ENCODE measurements at places on chromosomes 16 and 17.
A peak's percentile ranks its signal among the peaks of the same experiment; 100 is the strongest.

DNA sequence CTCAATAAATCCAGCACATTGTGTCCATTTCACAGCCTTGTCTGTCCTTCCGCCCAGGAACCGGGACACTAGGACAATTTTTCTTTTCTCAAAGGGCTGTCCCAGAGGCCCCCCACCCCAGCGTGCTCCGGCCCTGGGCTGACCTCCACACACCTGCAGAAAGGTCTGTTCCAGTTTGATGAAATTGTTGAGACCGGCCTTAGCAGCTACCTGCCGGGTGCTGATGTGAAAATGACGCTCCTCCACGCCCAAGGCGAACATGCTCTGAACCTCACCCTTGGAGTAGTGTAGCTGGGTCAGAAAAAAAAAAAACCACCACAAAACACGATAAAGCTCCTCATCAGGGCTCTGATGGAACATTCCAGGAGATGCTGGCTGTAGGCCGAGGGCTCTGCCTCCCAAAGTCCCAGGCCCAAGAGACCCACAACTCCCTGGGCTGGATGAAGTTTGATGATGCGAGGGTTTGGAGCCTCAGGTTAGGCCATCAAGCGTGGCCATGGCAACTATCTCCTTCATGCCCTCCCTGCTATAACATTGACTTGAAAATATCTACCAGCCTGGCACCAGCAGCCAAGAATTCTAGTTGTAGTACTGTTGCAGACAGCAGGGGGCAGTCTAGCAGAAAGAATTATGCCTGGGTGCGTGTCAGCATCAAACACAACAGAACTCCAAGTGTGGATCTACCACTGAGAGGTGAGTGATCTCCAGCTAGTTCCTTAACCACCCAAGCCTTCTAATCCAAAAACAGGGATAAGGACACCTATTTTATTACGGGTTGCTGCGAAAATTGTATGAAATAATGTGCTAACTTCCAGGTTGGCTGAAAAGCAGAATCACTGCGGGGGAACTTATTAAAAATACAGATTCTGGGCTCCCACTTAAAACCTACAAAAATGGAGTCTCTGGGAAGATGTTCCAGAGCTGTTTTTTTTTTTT is 62.1 kb downstream of the RMI2 start:
- DNase-seq = peak; percentile 40

DNA sequence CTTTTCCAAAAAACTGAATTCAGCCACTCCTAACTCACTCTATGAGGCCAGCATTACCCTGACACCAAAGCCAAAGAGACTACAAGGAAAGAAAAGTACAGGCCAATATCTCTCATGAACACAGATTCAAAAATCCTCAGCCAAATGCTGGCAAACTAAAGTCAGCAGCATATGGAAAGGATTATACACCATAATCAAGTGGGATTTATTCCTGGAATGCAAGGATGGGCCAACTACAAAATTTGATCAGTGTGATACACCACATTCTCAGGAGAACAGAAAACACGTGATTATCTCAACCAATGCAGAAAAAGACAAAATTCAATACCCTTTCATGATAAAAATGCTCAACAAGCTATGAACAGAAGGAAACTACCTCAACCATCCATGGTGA is 7.7 kb upstream of the AATK start:
- no peak for DNase-seq

DNA sequence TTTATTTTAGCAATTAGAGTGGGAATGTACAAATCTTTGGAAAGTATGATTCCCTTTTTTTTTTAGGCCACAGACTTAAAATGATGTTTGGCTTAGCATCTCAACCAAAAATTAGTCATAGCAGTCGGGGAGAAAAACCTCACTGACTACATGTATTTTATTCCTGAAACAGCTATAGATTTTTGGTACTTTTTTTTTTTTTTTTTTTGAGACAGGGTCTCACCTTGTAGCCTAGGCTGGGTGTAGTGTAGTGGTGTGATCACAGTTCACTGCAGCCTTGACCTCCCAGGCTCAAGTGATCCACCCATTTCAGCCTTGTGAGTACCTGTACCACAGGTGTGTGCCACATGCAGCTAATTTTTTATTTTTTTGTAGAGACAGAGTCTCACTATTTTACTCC is 23.4 kb downstream of the RNFT1 start:
- DNase-seq = no peak

GRCh38 chr16:57920215-57920879 is 50.6 kb downstream of the CNGB1 start:
- no peak for DNase-seq

DNA sequence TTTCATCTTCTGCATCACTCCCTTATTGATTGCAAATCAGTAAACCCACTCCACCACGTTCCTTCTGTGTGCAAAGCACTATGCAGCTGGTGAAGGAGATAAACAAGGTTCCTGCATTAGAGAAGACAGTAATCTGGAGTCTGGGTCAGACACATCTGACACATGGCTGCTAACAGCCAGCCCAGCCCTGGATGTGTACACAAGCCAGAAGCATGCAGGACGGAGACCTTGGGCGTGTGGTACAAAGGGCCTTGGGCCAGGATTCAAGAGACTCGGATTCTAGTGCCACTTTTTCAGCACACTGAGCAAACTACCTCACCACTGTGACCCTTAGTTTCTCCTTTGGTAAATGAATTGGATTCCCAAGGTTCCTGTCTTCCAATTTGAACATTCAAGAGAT is 86.6 kb upstream of the DNAH9 start:
- no peak for DNase-seq

DNA sequence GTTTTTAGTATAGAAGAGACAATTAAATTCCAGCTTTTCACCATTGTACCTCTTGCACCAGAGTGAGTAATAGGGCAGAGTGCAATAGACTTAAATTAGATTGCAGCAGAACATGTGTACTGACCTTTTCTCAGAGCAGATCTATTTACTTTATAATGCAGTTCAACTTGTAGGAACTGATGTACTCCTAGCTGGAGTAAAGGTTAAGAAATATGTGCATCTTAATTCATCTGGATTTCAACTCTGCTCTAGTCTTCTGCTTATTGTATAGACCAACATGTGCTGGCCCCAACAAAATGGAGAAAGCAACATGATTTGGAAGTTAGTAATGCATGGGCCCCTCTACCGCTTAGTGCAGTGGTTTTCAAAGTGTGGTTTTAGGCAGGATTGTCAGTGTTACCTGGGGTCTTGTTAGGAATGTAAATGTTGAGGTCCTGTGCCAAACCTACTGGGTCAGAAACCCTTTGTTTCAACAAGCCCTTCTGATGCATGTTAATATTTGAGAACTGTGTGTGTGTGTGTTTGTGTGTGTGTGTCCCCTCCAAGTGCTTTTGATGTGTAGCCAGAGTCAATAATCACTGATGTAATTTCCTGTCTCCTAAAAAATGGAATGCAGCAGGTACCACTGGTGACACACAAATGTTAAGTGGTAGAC is 138.6 kb downstream of the TOX3 start:
- no peak for DNase-seq

DNA sequence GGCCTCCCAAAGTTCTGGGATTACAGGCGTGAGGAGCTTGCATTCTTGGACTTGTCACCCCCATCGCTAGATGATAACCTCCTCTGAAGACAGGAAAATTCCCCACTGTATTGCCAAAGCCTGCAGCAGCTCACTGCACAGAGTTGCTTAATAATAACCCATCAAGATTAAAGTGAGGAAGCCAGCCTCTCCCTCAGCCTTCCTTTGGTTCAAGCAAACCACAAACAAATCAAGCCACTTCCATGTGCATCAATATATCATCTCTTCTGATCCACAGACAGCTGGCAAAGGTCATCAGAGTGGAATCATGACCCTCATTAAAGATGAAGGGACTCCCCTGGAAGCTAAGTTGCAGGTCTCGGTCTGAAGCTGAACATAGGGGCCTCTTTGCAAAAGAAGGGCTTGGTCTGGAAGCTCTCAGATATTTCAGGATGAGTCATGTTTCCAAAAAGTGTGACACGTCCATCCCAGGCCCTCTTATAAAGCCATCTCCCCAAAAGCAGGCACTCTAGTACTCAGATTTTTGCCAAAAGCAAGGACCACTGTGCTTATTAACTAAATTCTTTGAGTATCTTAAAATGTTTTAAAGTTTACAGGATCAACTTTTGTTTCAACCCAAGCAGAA is 4.8 kb downstream of the EMP2 start:
- no peak for DNase-seq

GRCh38 chr17:73679476-73679875 is 35.2 kb upstream of the SDK2 start:
- DNase-seq = no peak

- DNase-seq = no peak
Observed at GRCh38 chr17:76024353-76024752, 2.8 kb downstream of the EVPL start.

DNA sequence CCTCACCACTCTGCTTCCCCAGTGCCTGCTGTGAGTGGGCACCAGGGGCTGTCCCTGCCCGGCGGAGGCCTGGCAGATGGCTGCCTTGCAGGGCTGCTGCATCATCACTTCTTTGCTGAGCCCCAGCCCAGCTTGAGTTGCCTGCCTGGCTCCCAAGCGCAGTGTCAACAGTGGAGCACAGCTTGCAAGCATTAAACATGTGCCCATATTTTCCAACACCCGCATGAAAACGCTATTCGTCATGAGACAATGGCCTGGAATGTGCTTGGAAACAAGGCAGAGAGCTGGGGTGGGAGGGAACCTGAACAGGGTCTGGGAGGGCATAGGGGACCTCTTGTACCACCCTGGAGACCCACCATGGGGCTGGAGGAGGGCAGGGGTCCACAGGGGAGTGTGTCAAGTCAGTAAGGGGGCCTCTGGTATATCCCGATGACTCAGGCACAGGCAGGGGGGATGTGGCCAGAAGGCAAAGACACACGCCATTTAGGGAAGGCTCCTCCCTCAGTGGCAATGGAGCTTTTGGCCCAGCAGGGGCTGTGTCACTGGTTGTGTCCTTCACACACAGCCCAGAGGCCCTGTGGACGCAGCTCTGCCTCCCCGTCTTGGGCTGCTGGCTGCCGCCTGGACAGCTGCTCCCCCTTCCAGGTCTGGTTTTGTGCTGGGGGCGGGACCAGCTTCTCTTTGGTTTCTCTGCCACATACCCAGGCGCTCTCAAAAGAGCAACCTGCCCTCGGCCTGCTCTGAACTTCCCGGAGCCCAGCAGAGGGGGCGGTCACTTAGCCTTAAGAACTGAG is 17.4 kb upstream of the MTSS2 start:
- no peak for DNase-seq

GRCh38 chr17:70089513-70090148 is 14.6 kb downstream of the KCNJ16 start:
- no peak for DNase-seq

DNA sequence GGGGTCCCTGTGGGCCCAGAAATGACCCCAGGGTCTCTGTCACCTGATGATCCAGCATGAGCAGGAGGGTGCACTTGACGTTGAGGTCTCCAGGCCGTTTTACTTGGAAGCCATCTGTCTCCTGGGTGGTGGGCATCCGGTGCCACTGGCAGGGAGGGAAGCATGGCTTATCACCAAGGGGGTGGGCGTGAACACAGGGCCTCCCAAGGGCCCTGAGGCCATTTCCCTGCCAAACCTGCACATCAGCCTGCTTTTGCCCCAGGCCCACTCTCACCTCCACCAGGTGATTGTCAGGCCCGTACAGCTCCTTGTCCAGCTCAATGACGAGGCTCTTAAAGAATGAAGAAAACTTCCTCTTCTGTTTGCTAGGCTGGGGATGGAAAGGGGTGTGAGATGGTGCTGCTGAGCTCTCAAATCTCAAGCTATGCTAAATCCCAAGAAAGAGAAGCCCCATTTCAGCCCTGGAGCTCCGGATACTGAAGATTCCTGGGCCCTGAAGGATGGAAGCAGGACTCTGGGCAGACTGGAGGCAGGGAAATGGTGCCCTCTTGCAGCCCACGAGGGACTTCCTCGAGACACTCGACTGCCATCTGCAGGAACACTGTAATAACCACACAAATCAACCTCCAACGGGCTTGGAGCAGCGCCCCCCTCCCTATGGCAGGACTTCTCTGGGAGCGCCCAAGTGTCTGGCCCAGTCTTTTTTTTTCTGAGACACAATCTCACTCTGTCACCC is 7.1 kb upstream of the FTSJ3 start:
- peak; percentile 41 for DNase-seq

GRCh38 chr17:77124192-77124889 is 16.4 kb upstream of the SEC14L1 start:
- DNase-seq = no peak

- DNase-seq = no peak
Observed at GRCh38 chr17:41131979-41132378, 8.0 kb upstream of the KRTAP4-12 start.

- DNase-seq = no peak
Observed at GRCh38 chr17:20279631-20280030, 187.7 kb downstream of the LGALS9B start.

DNA sequence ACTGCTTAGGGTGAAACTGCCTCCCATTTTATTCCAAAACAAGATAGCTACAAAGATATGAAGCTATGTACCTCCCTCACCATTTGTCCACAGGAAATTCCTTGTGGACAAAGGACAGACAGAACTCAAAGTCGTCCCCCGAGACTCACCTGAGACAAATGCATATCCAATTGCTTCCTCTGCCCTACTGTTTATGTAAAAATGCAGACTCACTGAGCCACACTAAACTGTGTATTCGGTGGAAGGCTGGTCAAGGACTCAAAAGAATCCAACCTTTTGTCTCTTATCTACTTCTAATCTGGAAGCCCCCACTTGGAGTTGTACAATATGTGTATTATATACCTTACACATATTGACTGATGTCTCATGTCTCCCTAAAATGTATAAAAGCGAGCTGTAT is 288.0 kb upstream of the ERCC4 start:
- DNase-seq = no peak

DNA sequence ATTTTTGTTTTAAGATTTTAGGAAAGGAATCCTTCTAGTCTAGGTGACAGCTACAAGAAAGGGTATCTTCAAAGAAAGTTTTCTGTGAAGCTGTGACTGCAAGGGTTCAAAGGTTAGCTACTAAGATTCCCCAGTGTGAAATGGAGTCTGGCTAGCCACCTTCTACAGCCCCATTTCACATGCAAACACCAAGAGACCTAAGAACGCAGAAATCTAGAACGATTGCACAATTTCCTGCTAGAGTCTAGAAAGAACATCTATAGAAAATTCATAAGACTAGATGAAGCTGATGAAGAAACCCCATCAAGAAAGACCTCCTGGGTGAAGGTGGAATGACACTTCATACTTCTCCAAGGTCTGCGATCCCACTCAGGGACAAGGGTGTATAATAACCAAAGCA is 77.1 kb downstream of the STX8 start:
- DNase-seq = no peak

DNA sequence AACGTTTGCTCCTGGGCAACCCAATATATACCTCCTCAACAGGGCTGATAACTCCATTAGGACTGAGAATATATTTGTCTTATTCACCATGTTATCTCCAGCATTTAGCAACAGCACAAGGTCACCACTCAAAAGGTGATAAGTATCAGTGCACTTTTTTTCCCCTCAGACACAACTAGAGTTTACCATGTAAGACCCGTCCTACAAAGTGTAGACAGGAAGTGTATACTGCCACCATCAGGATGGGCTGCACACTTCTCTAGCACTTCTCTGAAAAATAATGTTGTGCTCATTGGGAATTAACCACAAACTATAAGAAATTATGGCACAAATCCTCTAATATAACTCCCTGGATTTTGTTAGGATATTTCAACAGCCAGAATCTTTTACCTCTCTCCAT is 5.7 kb upstream of the VAT1L start:
- DNase-seq = no peak

Data from activated effector memory CD4-positive, alpha-beta T cell treated with Interleukin-2 at 50 U/mL for 16 hours (primary cell).